ENCODE measurements at places on chromosomes 4 and X.
A peak's percentile ranks its signal among the peaks of the same experiment; 100 is the strongest.

DNA sequence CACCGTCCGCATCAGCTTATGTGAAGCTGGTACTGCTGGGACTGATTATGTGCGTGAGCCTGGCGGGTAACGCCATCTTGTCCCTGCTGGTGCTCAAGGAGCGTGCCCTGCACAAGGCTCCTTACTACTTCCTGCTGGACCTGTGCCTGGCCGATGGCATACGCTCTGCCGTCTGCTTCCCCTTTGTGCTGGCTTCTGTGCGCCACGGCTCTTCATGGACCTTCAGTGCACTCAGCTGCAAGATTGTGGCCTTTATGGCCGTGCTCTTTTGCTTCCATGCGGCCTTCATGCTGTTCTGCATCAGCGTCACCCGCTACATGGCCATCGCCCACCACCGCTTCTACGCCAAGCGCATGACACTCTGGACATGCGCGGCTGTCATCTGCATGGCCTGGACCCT, 5.5 kb upstream of the TSPYL2 start:
- DNase-seq, result no peak

- DNase-seq, result no peak
Measured at GRCh38 chr4:146472404-146472803, 49.3 kb downstream of the SLC10A7 start.

- DNase-seq, result no peak
Measured at GRCh38 chrX:65828599-65828998, 161.1 kb downstream of the MSN start.

DNA sequence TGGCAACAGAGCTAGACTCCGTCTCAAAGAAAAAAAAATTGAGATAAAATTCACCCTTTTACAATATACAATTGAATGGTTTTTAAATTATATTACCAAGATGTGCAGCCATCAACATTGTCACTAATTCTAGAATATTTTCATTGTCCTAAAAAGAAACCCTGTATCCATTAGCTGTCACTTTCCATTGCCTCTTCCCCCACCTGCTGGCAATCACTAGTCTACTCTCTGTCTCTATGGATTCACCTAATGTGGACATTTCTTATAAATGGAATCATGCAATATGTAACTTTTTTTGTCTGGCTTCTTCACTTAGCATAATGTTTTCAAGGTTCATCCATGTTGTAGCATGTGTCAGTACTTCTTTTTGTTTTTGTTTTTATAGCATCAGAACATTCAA, 20.8 kb downstream of the ABHD18 start:
- DNase-seq, result no peak

- DNase-seq, result no peak
Measured at GRCh38 chrX:139287155-139287924, 243.2 kb upstream of the F9 start.

DNA sequence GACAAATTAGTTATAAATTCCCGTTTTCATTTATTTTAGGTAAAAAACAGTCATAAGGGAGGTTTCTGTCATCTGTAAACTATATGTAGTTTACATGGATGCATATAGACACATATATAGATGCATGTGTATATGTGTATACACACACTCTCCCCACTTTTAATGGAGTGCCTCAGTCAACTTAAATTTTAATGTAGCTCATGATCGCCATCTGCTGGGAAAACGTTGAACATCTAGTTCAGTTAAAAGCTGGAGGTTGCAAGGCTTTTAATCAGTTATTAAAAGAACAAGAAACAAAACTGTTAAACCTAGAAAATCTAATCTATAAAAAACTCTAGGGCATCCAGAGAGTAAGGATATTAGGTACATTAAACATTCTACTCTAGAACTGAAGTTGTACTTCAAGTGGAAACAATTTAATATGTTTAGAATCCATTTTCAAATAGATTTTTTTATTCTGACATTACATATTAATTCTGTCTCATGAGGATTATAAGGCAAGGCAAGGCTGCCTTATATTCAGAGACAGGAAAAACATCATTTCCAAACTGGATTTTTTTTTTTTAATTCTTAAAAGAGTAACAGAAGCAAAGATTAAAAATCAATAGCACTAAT, 122.6 kb downstream of the SHISA3 start:
- DNase-seq, result peak; percentile 56

DNA sequence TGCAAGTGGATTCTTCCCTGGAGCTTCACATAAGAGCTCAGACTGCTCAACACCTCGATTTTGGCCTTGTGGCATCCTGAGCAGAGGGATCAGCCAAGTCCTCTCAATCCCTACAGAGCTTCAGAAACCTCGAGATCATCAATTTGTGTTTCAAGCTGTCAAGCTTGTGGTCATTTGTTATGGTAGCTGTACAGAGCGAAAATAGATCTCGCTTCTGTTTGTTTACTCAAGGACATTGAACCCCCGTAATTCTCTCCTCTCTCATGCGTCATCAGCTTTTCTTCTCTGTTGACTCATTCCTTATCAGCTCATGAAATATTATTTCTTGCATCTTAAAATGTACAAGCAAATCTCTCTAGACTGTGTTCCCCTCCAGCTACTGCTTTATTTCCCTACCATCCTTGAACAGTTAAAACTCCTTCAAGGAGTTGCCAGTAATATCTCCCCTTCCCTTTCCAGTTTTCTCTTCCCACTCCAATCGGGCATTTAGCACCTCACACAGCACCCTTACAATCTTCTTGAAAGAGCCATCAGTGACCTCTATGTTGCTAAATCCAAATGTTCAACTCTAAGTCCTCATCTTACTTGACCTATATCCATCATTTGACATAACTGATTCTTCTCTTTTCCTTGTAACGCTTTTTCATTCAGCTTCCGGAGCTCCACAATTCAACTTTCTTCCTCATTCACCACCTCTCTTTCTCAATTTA, 106.2 kb upstream of the FAT1 start:
- no peak for DNase-seq

GRCh38 chrX:53817548-53817947, 131.0 kb upstream of the HUWE1 start:
- no peak for DNase-seq

DNA sequence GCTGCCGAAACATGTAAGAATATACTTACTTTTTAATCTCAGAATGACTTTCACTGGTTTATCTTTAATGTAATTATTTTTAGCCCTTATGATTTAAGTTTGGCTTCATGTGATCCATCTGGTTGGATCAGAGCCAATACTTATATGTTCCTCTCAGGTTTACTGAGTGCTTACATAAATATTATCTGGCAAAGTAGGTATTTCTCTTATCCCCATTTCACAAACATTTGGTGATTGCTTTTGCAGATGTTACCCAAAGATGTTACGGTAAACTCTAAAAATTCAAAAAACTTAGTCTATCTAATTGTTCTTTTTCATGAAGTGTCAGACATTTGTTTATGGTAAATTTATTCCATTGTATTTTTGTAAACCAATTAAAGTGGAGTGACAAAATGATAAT, 115.0 kb upstream of the TLL1 start:
- DNase-seq, result no peak

- DNase-seq, result no peak
Measured at GRCh38 chr4:147840838-147841738, 109.2 kb downstream of the ARHGAP10 start.

DNA sequence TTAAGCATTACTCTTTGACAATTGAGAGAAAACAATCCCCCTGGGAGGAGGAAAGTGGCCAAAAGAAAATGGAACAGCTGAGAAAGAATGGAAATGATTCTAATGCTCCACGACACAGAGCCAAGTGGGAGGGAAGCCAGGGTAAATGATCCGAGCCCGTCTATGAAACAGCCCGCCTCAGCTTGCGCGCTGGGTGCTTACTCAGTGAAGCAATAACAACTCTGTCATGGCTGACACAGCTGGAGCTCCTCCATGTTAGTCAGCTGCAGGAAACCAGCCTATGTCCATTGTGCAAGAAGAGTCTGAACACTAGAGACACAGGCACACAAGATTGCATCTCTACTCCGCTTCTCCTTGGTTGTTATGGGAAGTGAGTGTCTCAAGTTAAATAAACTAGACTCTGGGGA, 19.3 kb downstream of the NOA1 start:
- no peak for DNase-seq

DNA sequence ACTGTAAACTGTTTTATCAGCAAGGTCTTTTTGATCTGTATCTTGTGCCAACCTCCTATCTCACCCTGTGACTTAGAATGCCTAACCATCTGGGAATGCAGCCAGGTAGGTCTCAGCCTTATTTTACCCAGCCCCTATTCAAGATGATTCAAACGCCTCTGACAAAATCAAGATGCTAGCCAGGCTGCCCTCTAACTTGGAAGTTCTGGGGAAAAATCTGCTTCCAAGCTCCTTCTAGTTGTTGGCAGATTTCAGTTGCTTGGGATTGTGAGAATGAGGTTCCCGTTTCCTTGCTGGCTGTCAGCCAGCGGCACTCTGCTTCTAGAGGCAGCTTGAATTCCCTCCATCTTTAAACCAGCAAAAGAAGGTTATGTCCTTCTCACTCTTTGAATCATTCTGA, 34.7 kb downstream of the LUZP4 start:
- DNase-seq, result no peak

DNA sequence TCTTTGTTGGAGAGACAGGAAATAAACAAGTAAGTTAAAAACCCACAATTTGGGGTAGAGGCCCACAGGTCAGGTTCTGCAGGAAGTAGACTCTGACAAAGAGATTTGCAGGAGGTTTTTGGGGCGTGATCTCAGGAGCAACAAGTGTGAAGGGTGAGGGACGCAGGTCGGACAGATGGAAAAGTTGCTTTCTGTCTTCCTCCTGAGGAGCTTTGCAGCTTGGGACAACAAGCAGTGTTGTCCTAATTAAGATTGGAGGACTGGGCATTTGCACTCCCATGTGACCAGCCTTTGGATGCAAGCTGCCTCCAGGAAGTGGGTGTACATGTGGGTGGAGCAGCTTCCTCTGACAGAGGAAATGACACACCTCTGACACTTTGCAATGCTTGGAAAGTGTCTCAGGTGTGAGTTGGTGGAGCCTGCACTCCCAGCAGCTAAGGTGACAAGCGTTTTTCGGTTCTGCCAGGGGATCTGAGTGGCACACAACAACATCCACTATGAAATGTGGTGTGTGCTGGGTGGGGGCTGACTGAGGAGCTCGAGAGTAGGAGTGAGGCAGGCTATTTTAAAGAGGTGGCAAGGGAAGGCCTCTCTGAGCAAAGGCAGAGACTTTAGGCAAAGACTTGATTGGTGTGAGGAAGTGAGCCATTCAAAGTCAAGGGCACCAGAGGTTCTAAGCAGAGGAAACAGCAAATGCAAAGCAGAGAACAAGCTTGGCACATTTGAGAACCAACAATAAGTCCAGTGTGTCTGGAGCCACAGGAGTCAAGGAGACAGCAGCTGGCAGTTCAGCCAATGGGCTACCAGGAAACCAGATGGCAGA, 339.8 kb upstream of the GATB start:
- peak; percentile 86 for DNase-seq

DNA sequence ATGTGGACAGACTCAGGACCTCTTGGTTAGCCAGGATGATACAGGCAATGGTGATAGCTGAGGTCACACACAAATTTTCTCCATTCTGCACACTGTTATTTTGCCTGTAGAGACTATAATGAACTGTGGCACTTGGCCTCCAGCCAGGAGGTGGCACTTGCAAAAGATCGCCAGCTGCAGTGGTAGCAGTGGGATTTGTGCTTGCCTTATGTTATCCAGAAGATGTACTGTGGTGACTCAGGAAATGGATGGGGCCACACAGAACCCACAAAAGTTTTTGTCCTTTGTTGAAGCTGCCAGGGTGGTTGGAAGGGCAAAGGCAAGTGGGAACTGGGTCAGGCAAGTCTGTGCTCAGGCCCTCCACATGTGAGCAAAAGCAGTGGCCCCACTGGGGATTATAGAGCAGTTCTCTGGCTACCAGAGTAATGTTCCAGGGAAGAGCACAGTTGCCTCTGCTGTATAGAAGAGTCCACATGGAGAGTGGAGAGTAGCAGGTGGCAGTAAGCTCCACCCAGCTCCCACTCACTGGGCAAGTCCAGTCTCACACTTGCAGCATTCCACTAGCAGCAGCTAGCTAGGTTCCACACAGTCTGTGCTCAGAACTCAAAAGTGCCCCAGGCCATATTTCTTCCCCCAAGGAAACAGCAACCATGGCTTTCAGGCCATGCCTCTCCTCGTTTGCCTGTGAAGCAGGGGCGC, 5.9 kb upstream of the C4orf17 start:
- DNase-seq, result no peak

DNA sequence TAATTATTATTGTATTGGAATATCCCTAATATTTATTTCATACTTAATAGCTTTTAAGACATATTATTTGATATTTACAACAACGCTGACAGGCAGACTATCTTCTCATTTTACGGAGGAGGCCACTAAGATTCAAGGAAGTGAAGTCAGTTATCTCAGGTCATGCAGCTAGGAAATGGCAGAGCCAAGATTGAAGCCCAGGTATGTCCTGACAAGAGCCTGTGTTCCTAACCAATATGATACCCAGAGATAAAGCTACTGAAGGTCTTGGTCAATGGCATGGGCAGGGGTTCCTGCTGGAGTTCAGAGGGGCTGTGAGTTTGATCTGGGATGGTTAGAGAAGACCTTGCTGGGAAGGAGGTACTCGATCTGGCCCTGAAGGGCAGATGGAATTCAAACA, 47.1 kb downstream of the ARHGEF6 start:
- DNase-seq, result no peak

DNA sequence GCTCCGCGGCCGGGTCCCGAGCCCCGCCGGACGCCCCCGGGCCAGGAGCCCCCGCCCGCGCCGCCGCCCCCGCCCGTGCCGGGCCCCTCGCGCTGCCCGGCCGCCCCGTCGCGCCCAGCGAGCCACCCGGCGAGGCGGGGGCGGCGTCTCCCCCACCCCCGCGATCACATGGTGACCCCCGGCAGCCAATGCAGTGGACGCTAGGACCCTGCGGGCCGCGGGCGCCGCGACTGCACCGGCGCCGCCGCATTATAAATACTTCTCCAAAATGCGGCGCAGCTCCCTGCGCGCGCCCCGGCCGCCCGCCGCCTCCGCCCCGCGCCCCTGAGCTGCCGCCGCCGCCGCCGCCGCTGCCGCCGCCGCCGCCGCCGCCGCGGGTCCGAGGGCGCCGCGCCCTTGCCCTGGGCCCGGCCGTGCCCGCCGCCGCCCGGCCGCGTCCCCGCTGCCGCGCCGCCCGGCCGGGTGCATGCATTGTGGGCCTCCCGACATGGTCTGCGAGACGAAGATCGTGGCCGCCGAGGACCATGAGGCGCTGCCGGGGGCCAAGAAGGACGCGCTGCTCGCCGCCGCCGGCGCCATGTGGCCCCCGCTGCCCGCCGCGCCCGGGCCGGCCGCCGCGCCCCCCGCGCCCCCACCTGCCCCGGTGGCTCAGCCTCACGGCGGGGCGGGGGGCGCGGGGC, at the start of gene NAT8L:
Gene NAT8L (plus strand): TSS at position 282 of the 680 bp plus-strand sequence. CDS start 185 bp downstream, at position 467.
- DNase-seq, result no peak

GRCh38 chrX:119482481-119483480, 14.5 kb downstream of the SLC25A5 start:
- DNase-seq, result peak; percentile 40

GRCh38 chr4:100948911-100949310, 398.4 kb downstream of the PPP3CA start:
- no peak for DNase-seq

GRCh38 chrX:107673431-107673830, 45.1 kb downstream of the PRPS1 start:
- DNase-seq, result peak; percentile 42

DNA sequence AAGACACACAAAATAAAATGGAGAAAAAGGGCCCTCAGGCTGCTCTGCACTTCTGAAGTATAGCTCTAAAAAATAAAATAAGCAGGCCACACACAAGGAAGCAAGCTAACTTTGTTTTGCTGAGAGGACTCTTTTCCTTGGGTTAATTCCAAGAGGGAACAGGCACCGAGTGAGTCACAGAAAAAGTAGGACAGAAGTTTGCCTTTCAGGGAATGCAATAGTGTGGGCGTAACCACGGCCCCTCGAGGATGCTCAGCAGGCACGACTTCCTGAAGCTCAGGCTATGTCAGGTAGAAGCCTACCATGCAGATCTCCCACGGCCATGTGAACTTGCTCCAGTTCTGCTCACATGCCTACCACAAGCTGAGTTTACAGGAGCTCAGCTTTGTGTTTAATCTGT, 22.1 kb downstream of the PPP1R2C start:
- DNase-seq, result no peak
